HS-5 (cell line): ENCODE measurements at places on chromosomes 16 and 17.
A peak's percentile ranks its signal among the peaks of the same experiment; 100 is the strongest.

DNA sequence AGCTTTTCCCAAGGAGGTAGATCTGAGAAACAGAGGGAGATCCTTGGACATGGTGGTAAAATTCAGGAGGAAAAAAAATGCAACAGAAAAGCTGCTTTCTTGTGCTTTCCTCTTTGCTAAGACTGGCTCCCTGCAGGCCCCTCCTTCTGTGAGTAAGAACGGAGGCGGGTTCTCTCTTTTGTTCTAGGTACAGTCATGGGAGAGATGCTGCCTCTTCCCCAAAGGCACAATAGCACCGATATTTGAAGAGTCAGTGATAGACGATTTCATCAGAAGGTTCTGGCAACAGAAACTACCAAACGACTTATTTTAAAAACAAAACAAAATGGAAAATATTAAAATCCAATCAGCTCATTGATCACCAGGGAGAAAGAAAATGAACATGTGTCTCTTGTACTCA lies 32.6 kb upstream of the KIFC3 start:
- DNase-seq = peak; percentile 23

DNA sequence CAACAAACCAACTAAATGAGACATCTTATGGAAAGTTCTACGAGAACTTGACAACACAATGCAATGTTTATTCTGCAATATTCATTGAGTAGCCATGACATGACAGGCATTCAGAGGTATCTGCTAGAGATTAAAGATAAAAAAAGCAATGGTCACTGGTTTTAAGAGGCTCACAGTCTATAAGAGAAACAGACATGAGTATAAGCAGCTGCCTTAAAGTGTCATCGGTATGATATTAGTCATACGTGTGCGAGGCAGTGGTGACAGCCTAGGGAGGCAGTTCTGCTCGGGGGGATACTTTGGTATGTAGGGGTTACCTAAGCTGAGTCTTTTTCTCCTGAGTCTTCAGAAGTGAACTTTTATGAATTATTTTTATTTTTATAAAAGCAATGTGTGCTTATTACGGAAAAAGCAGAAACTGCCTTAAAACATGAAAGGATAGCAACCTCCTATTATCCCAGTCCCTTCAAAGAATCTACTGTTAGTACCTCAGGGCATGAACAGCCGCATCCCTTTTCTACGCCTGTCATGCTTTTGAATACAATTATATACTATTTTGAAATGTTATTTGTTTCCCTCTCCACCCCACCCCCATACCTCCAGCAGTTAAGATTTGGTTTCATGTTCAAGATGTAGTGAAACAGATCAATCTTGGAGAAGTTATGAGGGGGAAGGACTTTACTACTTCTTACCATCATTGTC lies 7.7 kb downstream of the ST6GALNAC1 start:
- no peak for DNase-seq

DNA sequence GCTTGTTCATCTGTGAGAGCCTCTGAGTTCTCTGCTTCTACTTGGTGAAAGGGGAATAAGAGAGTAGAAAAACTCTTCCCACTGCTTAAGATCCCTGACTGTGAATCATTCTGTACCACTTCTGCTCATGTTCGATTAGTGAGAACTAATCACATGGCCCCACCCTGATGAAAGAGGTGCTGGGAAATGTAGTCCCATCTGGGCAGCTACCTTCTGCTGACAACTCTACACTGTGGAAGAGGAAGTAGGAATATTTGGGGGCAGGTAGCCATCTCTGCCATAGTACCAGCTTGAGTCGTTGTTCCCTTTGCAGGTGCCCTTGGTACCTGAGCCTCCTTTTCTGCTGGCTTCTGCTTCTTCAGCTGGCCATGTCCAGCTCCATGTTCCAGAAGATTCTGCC lies 29.9 kb downstream of the NKD1 start:
- no peak for DNase-seq

DNA sequence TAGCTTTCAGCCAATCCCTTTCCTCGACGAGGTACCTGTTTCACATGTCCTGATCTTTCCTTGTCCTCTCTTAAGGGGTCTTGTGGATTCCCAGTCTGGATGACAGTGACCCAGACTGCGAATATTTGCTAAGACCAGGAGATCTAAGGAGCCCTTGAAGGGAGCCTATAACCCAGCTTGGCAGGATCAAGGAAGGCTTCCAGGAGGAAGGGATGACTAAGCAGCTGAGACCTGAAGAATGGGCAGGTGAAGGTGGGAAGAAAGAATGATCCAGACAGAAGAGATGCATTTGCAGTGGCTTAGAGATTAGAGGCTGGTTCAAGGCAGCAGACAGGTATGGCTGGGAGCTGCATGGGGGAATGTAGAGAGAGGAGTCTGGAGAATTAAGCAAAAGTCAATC lies 1.9 kb upstream of the PDK2 start:
- no peak for DNase-seq

- DNase-seq = no peak
Observed at GRCh38 chr17:37642681-37643080, 565 bp downstream of the DDX52 start.

- DNase-seq = no peak
Observed at GRCh38 chr16:30755955-30756780, 5.7 kb downstream of the CFAP119 start.

GRCh38 chr17:3802461-3803307 lies 1.7 kb upstream of the ITGAE start:
- DNase-seq = peak; percentile 64

DNA sequence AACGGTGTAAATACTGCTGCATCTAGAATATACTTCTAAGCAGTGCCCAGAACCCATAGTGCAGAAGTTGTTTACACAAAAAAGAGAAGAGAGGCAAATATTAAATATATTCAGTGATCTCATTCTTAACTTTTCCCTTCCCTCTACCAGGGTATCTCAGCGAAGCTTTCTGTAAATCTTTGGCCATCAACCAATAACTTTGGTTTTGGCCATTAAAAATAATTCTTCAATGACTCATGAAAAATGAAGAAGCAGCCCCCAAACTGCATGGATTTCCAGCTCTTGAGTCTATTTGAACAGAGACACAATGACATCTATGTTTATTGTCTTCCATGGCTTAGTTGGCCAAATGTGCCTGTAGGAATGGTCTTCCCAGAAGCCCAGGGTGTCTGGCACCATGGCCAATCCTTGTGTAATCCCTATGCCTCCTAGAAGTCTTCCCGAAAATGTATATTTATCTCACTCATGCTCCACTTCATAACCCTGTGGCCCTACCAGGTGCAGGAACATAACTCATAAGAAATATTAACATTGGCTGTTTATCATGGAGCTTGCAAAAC lies 646.6 kb downstream of the TOX3 start:
- no peak for DNase-seq

DNA sequence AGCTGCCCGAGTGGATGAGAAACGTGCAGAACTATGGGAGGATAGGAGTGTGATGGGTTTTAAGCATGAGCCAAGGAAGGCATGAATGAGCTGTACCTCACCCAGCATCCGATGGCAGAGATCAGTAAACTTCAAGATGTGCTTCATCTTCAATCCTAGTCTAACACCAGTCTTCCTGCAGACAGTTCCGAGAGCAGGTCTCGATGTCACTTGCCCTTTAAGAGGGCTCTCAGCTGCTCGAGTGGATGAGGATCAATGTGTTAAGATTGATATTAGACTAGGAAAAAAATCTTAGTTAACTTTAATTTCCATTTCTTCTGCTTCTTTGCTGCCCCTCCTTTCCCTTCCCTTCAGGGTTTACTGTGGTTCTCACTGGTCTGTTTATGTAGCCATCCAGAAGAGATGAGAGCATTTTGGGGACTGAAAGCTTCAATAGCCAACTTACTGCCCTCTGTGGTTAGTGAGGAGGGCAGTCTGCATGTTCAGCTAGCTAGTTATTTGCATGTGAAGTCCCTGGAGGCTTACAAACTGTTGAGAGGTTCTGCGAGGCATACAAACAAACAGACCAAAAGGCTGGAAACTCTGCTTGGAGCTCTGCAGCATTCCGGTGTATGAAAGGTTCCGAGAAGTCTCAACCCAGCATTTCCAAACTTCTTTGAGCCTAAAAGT lies 15.3 kb downstream of the KLHL36 start:
- DNase-seq = no peak

- no peak for DNase-seq
Observed at GRCh38 chr17:83091257-83092141, 12.1 kb downstream of the METRNL start.

GRCh38 chr16:85936816-85937215 lies 37.9 kb downstream of the IRF8 start:
- no peak for DNase-seq

- no peak for DNase-seq
Observed at GRCh38 chr16:79211586-79211985, 389.0 kb downstream of the MAF start.

- DNase-seq = no peak
Observed at GRCh38 chr17:55859301-55859795, 108.5 kb downstream of the PCTP start.

DNA sequence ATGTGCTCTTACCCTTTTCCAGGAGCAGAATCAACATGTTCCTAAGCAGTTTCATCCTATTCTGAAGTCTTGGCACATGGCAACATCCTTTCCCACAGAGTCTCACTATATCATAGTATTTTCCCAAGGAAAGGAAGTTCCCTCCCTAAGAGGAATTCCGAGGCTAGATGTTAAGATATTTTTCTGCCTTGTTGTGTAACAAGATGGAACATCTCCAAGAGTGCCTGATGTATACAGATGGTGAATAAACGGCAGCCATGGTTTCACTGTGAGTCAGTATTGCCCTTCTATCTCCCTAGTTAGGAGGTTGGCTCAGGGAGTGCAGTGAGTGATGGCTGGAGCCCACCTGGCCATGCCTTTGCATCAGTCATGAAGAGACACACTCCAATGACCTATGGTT lies 48.2 kb downstream of the SPACA3 start:
- peak; percentile 84 for DNase-seq

DNA sequence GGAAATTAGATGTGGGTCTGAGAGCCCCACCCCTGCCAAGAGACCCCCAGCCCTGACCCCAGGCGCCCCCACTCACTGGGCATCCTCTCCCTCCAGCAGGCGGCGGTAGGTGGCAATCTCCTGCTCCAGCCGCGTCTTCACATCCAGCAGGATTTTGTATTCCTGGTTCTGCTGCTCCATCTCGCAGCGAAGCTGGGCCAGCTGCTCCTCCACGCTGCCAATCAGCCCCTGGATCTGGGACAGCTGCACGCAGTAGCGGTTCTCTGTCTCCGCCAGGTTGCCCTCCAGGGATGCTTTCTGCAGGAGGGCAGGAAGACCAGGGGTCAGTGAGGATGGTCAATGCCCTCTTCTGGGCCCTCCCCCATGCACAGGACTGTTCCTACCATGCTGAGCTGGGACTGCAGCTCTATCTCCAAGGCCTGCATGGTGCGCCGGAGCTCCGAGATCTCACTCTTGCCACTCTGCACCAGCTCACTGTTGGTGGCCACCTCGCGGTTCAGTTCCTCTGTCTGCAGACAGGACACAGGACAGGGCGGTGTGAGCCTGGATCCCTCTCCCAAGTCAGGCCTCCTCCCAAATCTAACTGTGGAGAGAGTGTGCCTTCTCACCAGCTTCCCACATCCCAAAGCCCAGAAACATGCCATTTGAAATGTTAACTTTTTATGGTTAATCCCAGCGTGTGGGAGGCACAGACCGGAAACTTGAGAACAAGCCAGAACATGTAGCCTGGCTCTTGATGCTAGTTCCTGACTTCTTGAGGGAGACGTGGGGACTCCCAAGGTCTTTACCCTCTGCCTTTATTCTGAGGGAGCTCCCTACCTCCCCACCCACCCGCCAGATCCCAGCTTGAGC lies 3.6 kb downstream of the KRT17 start:
- no peak for DNase-seq

GRCh38 chr16:85182774-85183173 lies 70.5 kb upstream of the CIBAR2 start:
- no peak for DNase-seq

GRCh38 chr16:15990902-15991301 lies 41.5 kb downstream of the ABCC1 start:
- no peak for DNase-seq

GRCh38 chr17:6392609-6393350 lies 42.1 kb downstream of the AIPL1 start:
- no peak for DNase-seq

GRCh38 chr16:28298511-28298878 lies 6.2 kb downstream of the SBK1 start:
- no peak for DNase-seq

DNA sequence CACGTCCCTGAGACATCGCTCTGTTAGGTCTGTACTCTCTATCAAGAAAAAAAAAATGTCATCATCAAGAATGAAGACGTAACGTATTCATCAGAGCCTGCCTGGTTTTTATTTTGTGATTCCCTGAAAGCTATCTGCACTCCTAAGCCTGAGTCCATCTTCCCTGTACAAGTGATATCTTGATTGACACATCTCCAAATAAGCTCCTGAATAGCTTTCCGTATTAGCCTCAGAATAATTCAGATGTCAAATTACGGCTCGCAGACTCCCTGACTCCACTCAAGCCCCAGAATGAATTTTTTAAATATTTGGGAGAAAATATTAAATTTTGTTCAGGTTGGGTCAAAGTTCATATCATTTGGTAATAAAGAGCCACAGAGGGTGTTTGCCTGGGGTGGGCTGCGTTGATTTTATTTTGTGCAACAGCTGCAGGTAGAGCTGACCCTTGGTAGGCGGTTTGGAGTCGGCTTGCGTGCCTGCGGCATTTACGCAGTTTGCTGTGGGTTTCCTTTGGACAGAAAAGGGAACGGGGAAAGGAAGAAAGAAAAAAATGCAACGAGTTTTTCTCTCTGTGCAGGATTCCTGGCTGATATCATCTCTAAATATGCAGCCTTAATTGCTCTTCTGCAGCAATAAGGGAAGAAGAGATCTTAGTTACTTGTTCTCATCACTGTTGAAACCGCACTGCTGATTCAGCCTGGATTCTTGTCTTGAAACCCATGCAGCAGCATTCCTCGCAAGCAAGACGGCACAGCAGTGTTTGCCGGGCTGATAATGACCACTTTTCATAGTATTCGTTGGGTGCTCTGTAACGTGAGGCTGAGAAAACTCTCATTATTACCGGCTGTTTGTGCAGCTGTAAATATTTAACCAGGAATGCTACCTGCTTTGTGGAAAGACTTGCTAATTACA lies 114.7 kb downstream of the IRX3 start:
- no peak for DNase-seq

GRCh38 chr17:55366020-55366481 lies 55.6 kb downstream of the MMD start:
- DNase-seq = no peak

DNA sequence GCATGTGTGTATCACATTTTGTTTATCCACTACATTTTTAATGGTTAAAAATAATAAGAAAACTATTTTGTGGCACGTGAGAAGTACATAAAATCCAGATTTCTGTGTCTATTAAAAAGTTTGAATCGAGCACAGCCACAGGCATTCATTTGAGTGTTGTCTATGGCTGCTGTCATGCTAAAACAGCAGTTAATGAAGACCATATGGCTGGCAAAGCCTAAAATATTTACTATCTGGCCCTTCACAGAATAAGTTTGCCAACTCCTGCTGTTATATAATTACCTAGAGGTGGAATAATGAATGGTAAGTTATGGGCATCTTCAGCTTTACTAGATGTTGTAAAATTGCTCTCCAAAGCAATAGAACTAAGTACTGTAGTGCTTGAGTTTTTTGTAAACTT lies 30.5 kb downstream of the TMEM98 start:
- peak; percentile 8 for DNase-seq
